C1 segment of cervical spinal cord (tissue), 14 donors: ENCODE measurements at places on chromosomes 13 and 19.

GRCh38 chr19:14118165-14119051 is 846 bp upstream of the PRKACA start:
- DNase-seq: peak; percentile 93

DNA sequence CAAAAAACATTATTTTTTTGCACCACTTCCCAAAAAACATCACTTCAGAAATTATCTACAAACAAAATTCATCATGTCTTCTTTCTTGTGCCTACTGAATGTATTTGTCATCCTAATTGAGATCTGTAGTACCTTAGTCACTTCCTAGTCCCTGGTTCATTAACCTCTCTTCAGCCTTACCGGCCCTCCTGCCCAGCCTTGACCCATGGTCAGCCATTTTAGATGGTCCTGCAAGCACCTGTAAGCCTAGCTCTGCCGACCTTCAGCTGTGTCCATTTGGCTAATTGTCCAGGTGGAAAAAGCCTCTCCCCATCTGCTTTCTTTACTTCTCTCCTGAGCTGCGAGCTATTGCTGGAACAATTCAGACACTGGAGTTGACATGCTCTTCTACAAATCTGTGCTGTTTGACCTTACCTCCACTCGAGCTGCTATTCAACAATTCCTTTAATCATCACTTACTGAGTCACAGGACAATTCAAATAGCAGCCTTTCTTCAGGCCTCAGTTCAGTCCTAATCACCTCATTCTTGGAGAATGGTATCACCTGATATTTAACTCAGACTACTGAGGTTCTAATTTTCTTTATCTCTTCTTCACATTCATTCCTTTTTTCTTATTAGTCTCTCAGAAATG is 882.5 kb downstream of the PCDH9 start:
- no peak for DNase-seq

- DNase-seq: no peak
These were observed 152.4 kb downstream of the LMO7 start for GRCh38 chr13:75788481-75788981.

- DNase-seq: no peak
These were observed 16.1 kb upstream of the NANOS3 start for GRCh38 chr19:13860679-13861391.

- no peak for DNase-seq
These were observed 762.2 kb downstream of the EFNB2 start for GRCh38 chr13:105773241-105773640.

DNA sequence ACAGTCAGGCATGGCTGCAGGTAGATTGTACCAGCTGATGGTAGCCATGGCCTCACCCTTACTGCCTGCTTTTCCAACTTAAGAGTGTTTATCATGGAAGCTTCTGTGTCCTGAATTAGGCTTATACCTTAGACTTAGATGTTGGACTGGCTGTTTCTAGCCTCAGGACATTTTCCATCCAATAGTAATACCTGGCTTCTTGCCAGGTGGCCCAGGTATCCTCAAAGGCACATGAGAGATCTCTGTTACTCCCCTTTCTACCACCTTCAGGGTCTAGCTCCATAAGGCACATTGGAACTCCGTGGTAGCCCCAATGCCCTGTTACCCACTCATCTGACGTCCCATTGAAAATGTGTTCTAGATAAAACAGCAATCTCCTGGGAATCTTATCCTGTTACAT is 407.5 kb downstream of the SPRY2 start:
- no peak for DNase-seq

GRCh38 chr13:98664047-98664446 is 87.1 kb upstream of the STK24 start:
- DNase-seq: no peak

- no peak for DNase-seq
These were observed 16.3 kb downstream of the ZNF558 start for GRCh38 chr19:8815780-8816179.

DNA sequence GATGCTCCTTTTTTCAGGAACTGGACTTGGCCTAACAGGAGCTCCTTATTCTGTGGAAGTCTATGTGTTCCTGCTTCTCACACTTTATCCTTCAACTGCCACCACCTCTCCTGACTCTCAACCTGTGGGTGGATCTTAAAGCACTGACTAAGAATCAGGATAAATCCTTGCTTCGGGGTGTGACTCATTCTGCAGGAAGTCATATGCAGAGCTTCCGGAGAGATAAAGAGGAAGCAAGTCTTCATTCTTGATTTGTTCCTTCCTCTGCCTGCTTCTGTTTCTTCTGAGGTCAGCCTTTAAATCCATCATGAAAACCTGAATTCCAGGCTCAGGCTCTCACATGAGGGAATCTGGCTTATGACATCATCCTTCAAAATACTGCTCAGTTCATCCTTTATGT is 137.1 kb upstream of the ATXN8OS start:
- DNase-seq: no peak

DNA sequence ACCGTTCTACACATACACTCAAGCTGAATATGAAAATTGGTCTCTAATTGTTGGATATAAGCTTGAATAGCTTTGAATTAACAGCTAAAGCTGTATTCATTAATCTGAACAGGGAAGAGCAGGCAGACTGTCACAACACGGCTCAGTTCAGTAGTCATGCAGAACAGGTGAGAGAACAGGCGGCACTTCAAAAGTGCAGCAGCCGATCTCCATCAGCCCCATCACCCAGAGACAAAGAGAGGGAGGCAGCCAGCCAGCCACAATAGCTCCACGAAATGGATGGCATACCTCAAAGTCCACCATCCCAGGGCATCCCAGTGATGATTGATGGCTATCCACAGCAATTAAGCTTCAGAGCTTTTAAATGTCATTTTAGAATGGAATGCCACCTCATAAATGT is 419.2 kb downstream of the OLFM4 start:
- DNase-seq: no peak

DNA sequence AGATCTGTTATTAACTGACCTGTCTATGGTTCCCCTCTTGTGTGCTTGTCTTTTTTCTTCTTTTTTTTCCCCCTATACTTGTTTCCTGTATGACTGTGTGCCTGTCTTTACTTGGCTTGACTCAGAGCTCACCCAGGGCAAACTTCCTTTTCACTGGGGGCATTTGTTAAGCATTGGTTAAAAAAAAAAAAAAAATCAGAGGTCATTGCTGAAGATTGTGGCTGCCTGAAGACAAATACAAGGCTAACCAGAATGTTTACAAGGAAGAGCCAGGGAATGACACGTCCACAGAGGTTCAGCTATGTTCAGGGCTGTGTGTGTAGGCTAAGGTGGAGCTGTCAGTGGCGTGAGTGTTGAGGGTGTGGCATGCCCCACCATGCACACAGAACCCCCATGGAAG is 47.1 kb downstream of the LNX2 start:
- DNase-seq: no peak

GRCh38 chr19:3586127-3586626 is 899 bp downstream of the GIPC3 start:
- no peak for DNase-seq

- DNase-seq: no peak
These were observed 13.8 kb downstream of the STK24 start for GRCh38 chr13:98563071-98563470.

DNA sequence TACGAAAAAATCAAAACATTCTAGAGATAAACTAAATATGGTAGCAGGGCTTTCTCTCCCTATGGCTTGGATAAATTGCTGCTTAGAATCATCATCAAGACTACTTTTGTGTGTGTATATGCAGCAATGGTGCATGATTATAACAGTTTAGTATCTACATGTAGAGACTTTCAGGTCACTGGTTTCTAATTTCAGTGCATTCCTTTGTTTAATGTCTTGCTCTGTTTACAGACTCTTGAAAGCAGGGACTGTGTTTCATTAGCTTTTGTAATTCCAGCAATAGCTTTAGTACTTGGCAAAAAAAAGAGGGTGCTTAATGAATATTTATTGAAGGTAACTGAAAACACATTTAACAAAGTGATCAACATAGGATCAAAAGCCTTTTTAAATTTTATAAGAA is 420.7 kb downstream of the PCDH9 start:
- no peak for DNase-seq

GRCh38 chr19:50686310-50687032 is 33.1 kb downstream of the SHANK1 start:
- no peak for DNase-seq

DNA sequence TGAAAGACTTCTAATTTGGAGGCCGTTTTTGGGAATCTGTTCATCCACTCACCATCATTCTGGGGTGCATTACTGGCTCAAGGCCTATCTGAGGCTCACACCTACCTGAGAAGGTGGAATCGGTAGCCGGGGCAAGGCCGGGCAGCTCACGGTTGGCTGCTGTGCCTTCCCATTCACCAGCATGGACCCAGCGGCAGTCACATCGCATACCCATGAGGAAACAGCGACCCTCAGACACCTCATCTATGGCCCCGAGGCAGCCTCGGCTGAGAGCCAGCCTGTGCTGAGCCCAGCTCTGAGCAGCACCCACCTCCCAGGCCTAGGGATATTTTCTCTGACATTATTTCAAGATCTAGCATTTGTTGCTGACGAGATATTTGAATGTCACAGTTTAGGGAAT is 130.5 kb downstream of the ATP11A start:
- DNase-seq: no peak

GRCh38 chr13:110045202-110045601 is 258.8 kb upstream of the IRS2 start:
- DNase-seq: no peak

- no peak for DNase-seq
These were observed 1251.9 kb upstream of the SLC10A2 start for GRCh38 chr13:104318121-104318520.

- DNase-seq: peak; percentile 13
These were observed 5.3 kb downstream of the DENND1C start for GRCh38 chr19:6476155-6476895.

- peak; percentile 43 for DNase-seq
These were observed 907 bp downstream of the KDELR1 start for GRCh38 chr19:48390188-48391099.

DNA sequence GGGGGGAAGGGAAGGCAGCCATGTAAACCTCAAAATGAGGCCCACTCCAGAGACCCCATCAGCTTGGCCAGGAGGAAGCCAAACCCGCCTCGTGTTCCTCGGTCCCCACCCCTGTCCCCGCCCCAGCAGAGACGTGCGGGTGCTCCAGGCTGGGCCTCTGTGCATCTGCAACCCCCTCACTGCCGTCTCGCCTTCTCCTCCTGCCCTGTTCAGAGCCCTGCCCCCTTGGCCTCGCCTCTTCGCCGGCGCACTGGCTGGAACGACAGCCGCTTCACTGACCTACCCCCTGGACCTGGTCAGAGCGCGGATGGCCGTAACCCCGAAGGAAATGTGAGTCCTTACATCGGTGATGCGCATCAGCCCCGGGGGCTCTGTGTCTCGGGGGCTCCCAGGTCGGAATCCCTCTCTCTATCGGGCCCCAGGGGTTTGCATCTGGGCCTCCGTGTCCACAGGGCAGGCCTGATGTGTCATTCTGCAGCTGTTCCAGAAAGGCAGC is 32.2 kb downstream of the TMEM161A start:
- DNase-seq: no peak

DNA sequence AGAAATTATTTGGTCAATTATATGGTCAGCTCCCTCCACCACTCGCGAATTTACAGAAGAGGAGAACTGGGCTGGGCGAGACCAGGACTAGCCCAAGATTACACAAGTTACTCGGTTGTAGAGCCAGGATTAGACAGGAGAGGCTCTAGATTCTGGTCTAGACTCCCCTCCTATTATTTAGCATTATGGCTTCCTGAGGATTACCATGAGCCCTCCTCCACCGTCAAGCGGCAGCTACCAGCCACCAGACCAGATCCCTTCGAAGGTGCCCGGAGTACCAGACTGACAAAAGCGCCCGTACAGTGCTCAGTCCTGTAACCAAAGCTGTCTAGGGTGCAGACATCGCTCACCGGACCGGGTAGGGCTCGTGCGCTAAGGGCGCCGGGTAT is 497 bp upstream of the MLNR start:
- DNase-seq: no peak

- DNase-seq: no peak
These were observed 8.6 kb downstream of the IZUMO2 start for GRCh38 chr19:50154529-50154928.

GRCh38 chr19:30303131-30303654 is 69.0 kb upstream of the ZNF536 start:
- DNase-seq: no peak

DNA sequence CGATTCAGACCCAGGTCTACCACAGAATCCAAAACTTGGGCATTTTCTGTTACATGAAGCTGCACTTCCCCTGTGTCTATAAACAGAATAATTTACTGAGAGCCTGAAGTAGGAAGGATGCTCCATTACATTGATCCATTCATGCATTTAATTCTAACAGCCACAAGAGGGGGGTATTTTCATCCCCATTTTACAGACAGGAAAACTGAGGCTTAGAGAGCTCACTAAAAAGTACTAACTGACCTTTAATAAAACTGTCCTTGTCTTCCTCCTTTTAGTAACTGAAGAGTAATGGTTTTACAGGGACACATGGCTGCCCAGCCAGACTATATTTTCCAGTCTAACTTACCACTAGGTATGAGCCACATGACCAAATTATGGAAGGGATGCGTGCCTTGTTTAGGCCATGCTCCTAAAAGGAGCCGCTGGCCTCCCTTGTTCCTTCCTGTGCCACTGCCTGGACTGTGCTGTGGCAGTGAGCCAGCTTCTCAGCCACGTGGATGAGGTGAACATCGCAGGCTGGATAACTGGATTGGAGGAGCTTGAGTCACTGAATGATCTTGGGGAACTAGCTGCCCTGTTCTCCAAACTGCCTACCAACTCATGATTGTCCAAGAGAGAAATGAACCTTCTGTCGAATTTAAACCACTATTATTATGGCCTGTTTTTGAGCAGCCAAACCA is 108.3 kb downstream of the DOCK9 start:
- no peak for DNase-seq

GRCh38 chr13:99290894-99291293 is 16.3 kb downstream of the GPR183 start:
- DNase-seq: no peak

DNA sequence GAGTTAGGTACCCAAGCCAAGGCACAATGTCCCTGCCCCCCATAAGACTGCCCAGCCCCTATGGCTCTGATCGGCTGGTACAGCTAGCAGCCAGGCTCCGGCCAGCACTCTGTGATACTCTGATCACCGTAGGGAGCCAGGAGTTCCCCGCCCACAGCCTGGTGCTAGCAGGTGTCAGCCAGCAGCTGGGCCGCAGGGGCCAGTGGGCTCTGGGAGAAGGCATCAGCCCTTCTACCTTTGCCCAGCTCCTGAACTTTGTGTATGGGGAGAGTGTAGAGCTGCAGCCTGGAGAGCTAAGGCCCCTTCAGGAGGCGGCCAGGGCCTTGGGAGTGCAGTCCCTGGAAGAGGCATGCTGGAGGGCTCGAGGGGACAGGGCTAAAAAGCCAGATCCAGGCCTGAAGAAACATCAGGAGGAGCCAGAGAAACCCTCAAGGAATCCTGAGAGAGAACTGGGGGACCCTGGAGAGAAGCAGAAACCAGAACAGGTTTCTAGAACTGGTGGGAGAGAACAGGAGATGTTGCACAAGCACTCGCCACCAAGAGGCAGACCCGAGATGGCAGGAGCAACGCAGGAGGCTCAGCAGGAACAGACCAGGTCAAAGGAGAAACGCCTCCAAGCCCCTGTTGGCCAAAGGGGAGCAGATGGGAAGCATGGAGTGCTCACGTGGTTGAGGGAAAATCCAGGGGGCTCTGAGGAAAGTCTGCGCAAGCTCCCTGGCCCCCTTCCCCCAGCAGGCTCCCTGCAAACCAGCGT is 3.0 kb upstream of the KMT2B start:
- DNase-seq: no peak
